ENCODE measurements at places on chromosomes 16 and 17.

DNA sequence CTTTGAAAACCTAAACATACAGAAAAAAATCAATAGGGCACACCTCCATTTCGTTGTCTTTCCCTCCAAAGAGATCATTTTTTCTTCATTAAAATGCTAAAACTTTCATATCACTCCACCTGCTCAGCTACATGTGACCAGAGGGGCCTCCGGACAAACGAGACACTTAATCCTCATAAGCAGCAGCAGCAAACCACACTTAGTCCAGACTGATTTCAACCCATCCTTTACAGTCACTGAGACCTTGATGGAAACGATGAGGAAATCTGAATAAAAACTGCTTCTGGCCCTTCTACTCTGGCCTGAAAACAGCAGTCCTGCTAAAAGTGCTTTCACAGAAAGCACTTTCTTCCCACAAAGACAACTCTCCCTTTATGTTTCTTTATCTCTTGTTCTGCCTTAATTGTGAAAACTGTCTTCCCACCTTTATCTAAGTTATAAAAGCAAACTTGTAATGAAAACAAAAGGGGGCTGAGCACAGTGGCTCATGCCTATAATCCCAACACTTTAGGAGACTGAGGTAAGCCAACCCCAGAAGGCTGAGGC is 4.6 kb downstream of the ANKRD11 start:
- DNase-seq = peak; percentile 35

DNA sequence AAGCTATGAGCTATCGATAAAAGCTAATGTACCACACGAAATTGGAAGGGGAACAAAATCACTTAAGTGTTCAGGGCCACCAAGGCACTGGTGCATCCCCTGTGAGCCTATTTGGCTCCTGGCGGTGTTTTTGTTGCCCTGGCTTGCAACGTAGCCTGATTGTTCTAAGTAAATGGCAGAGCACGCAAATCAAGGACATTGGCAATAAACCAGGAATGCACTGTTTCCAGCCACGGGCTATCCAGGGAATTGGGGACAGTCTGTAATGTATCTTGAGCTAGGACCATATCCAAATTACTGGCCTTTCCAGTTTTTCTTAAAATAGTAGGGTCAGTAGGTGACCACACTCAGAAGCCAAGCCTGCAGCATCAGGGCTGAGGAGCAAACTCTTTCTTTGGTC is 734.0 kb downstream of the MAF start:
- no peak for DNase-seq

GRCh38 chr17:1625581-1625980 is 3.1 kb downstream of the SLC43A2 start:
- no peak for DNase-seq

- no peak for DNase-seq
Observed at GRCh38 chr17:33272438-33272837, 20.7 kb downstream of the ASIC2 start.

DNA sequence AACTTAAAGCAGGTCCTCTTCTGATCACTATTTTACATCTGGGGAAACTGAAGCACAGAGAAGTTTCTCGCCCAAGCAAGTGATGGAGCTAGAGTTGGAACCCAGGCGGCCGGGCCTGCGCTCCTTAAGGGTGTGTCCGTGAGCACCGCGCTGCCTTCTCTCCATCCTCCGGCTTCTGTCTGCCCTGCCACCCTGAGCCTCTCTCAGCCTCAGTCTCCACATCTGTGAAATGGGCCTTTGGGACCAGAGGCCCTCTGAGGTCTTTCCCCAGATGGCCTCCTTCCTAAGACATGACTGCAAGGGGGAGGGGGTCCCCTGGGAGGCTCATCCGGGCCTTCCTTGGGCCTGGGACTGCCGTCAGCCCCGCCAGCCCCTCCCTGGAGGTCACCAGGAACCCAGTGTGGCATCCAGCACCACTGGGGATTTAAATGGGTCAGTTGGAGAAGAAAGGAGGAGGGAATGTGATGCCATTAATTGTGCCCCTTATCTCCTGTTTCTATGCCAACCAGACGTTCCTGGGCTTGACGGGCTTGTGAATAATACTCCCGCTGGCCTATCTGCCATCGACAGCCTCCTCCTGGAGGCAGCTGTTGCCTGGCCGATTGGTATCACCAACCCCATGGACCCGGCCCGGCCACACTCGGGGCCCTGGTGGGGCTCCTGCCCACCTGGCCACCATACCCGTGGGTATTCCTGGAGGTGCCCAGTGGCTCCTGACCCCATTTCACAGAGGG is 5.1 kb downstream of the ZFPM1 start:
- DNase-seq = no peak

DNA sequence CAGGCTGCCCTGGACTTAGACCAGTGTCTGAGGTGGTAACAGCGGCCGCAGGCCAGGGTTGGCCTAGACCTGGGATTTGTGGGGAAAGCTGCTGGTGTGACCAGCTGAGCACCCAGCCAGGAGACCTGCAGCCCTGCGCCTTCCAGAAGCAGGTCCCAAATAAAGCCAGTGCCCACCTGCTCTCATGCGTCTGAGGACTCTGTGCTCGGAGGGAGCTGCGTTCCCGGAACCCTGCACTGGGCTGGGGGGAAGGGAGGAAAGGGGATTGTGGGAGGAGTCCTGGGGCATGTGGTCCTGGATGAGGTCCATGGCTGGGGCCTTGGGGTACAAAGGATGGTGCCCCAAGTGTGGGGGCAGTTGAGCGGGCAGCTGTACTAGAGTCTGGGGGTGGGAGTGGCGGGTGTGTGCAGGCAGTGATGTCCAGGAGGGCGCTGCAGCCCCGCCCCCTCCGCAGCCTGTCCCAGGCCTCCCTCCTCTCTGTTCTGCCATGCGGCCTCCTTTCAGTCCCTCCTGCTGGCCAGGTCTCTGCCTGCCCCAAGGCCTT is 1.8 kb upstream of the NECAB2 start:
- DNase-seq = no peak

DNA sequence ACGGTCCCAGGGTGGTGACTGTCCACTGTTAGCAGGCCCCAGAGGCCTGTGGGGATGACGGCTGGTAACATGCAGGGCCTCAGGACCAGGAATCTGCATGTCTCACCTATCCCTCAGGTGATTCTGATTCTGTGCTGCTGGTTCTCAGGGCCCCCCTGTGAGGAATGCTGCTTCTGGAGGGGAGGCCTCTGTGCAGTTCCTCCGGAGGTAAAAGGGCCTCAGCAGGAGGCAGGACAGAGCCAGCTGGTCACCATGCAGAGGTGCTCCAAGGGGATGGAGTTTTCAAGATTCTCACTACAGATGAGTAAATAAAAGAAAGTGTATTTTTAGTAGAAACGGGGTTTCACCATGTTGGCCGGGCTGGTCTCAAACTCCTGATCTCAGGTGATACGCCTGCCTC is 33.8 kb downstream of the CLEC16A start:
- no peak for DNase-seq

DNA sequence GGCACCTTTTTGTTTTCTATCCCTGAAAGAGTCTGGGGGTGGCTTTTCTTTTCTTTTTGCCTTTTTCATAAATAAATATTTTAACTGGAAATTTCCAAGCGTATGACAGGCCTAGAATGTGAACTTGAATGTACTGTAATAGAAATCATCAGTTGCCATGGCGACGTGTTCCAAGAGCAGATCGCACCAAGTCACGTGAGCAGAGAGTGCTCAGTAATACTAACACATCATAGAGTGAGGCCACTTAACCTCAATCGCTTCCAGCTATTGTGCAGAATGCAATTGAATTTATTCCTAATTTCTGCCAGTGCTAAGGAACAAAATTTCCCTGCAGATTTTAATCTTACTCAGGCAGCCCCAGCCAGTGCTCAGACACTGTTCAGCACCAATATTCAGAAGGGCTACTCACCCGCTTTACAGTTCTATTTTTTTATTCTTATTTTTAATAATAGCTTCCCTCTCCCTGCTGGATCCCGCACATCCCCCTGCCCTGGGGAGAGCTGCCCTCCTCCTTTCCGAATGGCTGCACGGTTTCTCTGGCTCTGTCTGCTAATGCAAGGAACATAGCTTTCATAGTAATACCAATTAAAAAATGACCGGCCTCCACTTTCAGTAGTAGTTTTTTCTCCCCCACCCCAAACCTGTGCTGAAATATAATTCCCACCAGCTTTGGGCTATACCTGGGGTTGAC is 26.2 kb upstream of the PMFBP1 start:
- peak; percentile 75 for DNase-seq

DNA sequence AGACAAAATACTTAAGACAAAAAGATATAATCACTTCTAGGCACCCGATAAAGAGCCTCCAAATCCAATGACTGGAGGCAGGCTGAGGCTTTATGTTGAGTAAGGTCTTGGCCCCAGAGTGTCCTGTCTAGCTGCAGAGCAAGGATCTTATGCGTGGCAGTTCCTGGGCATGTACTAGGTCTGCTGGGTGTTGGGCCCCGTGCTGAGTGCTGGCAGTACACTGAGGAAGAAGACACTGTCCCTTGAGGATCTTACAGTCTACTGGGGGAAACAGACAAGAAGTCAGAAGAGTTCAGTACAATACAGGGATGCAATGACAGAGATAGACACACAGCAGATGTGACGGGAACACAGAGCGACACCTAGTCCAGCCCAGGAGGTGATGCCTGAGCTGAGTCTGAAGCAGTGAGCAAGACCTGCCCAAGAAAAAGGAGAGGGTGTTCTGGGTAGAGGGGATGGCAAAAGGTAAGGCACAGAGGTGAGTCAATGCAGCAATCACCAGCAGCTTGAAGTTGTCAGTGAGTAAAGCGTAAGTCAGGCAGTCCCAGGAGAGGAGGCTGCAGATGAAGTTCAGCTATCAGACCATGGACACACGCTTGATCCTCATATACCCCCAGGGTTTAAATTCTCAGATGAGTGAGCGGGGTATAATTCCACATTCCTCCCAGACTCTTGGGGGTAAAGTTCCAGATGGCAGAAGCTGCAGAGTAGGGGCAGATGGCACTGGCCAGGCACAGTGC is 18.1 kb downstream of the MAP3K14 start:
- peak; percentile 37 for DNase-seq

DNA sequence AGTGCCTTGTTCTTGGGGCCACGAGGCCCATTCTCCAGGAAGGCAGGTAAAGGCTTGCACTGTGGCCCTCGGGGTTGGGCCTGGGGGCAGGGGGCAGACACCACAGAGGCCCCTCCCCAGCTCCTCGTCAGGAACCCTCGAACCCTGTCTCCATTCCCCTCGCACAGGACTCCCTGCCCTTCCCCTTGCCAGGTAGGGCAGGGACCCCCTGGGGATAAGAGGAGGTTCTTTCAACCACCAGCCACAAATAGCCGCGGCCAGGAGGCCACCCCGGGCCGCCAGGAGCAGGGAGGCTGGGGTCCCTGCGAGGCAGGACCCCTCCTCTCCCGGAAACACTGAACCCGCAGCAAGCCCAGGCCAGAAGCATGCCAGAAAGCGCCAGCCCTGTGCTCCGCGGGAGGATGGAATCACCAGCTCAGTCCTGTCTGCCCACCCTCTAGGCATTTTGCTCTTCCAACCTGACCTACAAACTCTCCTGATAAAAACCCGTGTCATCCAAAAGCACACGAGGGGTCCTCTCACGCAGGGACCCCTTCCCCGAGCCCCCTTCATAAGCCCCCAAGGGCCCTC is 45.6 kb downstream of the SLC47A1 start:
- DNase-seq = no peak

GRCh38 chr17:59370593-59371299 is 39.3 kb downstream of the YPEL2 start:
- DNase-seq = no peak

DNA sequence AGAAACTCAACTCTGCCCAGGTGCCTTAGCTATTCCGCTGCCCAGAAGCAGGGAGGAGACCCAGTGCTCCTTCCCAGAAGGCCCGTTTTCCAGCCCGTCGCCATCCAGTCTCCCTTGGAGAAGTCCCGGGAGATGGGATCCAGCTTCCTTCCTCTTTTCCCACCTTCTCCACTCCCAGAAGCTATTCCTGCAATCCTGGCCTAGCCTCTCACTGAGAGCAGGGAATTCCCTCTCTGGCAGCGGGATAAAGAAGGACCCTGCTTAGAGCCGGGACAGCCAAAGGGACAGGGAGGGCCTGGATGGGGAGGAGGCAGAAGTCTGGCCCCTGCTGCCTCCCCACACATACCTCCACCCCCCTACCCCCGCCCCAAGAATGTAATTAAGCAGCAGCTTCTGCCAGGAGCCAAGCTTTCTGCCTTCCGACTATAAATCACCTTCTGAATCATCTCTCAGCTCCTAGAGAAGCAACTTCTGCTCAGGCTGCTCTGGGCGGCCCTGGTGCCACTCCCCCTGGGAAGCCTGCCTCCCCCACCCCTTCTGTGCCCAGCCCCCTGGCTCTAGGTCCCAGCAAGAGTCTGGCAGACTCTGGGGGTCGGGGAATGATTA is 6.4 kb downstream of the WNT3 start:
- DNase-seq = no peak

- no peak for DNase-seq
Observed at GRCh38 chr17:31002047-31002446, 31.2 kb downstream of the RNF135 start.

GRCh38 chr16:86968866-86969265 is 348.3 kb downstream of the C16orf95 start:
- DNase-seq = no peak

DNA sequence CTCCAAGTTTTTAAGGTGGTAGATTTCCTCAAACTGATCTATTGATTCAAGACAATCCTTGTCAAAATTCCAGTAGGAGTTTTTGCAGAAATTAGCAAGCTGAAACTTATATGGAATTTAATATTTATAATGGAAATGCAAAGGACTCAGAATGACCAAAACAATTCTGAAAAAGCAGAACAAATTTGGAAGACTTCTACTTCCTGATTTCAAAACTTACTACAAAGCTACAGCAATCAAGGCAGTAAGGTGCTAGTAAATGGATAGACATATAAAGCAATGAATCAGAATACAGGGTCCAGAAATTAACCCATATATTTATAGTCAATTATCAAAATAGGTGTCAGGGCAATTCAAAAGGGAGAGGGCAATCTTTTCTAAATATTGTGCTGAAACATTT is 11.8 kb upstream of the IL21R start:
- DNase-seq = no peak

- no peak for DNase-seq
Observed at GRCh38 chr17:34389126-34389750, 26.2 kb upstream of the CCL1 start.

DNA sequence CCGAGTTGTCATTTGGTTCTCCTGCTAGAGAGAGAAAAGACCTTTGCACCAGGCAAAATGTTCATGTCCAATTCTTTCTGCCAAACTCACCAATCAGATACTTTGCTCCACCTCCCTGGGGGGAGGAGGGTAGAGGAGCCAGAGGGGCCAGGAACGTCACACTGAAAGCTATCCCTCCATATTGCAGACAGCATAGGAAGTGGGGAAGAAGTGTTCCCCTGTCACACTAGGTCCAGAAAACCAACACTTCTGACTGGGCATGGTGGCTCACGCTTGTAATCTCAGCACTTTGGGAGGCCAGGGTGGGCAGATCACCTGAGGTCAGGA is 9.5 kb downstream of the HSD17B2 start:
- no peak for DNase-seq

- no peak for DNase-seq
Observed at GRCh38 chr16:22670551-22671041, 143.4 kb upstream of the HS3ST2 start.

DNA sequence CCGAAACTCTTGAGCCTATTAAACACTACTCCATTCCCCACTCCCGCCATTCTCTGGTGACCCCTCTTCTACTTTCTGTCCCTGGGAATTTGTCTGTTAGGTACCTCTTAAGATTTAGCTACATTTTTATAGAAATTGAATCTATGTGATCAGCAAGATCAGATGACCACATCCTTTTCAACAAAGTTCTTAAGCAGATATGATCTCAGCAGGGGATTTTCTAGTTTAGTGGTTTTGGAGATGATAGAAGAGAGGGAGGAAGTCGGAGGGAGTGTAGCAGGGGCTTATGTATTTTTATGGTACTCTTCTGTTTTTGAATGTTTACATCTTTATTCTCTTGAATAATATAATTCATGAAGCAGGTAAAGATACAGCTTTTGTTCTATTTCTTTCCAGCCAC is 40.8 kb downstream of the RPA1 start:
- DNase-seq = no peak

GRCh38 chr16:81286190-81286589 is 28.6 kb upstream of the GAN start:
- DNase-seq = no peak

All from adipocyte (in vitro differentiated cells).